COR-L47 (cell line): ENCODE measurements at places on chromosomes 1 and 21.

DNA sequence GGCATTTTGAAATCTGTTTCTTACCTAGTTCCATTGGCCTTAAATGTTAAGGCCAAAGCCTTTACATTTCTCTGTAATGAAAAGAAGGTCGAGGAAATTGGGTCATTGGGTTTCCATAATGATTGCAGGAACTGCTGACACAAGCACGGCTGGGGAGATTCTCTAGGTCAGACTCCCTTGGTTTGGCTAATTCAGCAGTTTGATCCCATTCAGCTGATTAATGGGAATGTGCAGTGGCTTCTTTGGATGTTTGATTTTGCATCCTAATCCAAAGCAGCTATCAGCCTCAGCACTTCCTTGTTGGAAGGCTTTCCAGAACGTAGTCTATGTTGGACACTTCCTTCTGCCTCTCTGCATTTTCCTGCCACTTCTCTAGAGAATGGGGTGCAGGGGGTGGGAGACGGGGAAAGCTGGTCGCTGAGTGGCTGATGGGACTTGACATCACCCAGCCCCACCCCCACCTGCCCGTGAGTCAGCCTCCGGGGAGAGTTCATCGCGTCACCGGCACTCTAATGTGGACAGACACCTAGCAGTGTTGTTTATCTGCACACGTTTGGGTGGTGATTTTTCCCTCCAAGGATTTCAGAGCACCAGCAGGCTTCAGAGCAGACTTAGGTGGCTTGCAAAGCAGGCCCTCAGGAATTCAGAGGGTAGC, 5.4 kb downstream of the PSEN2 start:
- DNase-seq = no peak

DNA sequence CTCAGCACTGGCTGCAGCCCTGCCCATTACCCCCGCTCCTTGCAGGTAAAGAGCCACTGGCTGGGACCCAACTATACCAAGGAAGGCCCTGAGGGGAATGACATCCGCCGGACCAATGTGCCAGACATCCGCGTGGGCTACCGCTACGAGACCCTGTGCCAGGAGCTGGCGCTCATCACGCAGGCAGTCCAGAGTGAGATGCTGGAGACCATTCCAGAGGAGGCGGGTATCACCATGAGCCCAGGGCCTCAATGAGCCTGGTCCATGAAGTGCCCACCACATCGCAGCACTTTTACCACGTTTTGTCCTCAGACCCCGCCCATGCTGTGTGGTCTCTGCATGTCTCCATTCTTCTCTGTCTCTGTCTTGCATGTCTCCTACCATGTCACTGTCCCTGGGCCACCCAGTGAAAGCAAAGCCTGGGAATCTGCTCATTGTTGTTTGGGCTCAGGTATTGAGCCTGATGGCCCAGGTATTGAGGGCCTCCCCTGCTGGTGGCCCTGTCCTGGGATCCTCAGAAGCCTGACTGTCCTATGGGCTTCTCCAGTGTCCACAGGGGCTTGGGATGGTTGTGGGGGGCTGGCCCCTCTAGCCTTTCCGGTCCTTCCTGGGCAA, 11.4 kb downstream of the AMPD2 start:
- no peak for DNase-seq

GRCh38 chr21:34358866-34359265, 4.9 kb upstream of the KCNE2 start:
- no peak for DNase-seq

- no peak for DNase-seq
Observed at GRCh38 chr1:89724369-89725010, 91.6 kb downstream of the LRRC8C start.

DNA sequence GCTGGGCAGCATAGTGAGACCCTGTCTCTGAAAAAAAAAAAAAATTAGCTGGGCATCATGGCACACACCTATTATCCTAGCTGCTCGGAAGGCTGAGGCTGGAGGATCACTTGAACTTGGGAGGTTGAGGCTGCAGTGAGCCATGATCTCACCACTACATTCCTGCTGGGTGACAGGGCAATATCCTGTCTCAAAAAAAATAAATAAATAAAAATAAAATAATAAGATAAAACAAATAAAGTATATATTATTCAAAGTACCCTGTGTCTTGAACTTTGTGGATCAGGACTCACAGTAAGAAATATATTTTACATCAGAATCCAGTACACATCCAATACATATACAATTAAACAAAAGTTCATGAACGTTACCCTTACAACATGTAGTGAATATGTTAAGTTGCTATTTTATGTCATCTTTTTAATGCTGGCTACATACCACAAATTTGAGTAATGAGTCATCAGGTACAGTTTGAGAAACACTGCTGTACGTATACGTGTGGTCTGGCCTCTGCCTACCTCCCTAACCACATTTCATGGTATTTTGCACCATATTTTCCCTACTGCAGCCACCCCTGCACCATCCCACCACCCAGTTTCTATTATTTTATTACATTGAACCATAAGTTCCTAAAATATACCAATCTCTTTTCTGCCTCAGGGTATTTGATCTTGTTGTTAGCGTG, 4.4 kb downstream of the NME7 start:
- no peak for DNase-seq

GRCh38 chr1:55503663-55504305, 288.6 kb upstream of the USP24 start:
- no peak for DNase-seq

DNA sequence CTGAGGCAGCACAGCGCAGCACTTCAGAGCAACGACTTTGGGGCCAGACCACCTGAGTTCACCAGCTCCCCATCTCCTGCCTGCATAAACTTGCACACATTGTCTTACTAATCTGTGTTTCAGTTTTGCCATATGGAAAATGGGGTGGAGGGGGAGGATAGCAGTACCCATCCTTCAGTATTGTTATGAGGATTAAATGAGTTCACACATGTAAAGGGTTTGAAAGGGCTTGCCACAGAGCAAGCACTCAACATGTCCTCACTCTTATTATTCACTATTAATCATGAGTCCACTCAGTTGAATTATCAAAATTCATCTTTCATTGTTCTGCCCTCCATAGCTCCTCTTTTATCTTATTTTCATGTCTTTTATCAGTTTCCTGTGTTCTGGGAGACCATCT, 40.1 kb upstream of the BMP8B start:
- DNase-seq = no peak

GRCh38 chr21:42221581-42222345, 2.8 kb downstream of the ABCG1 start:
- no peak for DNase-seq

DNA sequence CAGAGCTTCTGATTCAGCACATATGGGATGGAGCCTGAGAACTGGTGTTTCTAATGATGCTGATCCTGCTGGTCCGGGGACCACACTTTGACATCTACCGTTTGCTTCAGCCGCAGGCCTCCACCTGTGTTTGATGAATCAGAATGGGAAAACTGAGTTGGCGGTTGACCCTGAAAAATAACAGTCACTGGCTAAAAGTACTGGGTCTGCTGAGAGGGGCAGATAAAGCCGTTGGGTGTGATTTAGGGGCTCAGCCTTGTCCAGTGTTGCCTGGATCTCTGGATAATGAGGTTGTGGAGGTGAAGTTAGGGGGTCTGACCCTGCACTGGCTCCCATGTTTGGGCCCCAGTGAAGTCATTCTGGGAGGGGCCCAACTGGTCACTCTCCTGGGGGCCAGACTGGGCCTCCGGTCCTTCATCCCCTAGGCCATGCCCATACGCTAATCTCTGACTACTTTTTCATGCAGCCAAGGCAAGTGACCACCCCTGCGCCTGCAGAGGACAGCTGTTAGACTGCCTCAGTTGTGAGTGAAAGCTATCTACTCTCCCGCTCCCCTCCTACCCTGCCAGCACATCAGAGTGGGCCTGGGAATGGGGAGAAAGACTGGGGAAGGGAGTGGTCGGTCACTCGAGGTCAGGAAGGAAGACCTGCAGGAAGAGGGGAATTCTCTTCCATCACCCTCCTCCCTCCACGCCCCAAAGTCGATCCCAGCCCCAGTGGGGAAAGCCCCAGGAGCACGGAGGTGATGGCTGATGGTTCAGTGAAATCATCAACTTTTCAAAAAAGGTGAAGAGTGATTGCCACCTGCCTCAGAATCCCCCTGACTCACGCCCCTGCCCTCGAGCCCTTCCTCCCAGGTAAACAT, 27.7 kb downstream of the VASH2 start:
- no peak for DNase-seq

- no peak for DNase-seq
Observed at GRCh38 chr1:42784946-42785693, at the start of gene TMEM269. Gene TMEM269 (plus strand): TSS chr1:42784991. CDS start chr1:42789894, 4,903 bp downstream.

GRCh38 chr1:55317673-55318072, 102.5 kb upstream of the USP24 start:
- DNase-seq = no peak
